ENCODE measurements at places on chromosomes 3 and 15. TPM values are rescaled to one million over a fixed set of nuclear protein-coding genes. Genes with fewer than 3 reads are reported as not detected.

The TTLL13 gene
- 2.2 TPM for total RNA-seq

The SPINK8 gene
- not detected for total RNA-seq

DNA sequence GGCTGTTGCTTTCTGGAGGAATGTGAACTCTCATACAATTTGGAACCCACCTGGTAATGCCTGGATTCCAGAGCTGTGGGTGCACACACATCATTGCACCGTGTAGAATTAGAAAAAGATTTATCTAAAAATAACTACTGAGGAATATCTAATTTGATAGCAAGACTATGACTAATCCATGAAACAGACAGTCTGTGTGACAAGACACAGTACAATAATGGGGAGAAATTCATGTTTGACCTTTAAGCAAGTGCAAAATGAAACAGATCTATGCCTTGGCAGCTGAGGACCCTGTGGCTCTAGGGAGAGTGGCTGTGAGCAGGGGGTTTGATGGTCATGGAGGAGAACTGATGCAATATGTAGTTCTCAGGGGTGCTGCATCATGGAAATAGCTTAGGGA lies 7.9 kb upstream of the DOCK3 start:
- DNase-seq = no peak

GRCh38 chr15:73918784-73919183 lies 7.5 kb upstream of the LOXL1 start:
- no peak for DNase-seq

The UBXN7 gene
- 60.8 TPM for total RNA-seq

GRCh38 chr15:63801171-63801570 lies 32.6 kb downstream of the HERC1 start:
- no peak for DNase-seq

DNA sequence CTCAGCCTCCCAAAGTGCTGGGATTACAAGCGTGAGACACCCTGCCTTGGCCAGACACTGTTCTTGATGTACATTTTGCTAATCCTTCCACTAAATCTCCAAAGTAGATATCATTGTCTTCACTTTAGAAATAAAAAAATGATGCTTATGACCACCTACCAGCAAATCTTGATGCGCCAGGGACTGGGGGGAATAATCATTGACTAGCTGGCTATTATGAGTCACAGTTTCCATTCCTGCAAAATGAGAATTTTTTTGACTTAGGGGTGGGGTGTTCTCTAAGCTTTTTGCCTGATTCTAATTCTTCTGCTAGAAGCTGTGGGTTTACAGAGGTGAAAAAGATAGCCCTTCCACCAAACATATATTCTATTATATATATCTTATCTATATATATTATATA lies 17.1 kb upstream of the RFC4 start:
- DNase-seq = no peak

DNA sequence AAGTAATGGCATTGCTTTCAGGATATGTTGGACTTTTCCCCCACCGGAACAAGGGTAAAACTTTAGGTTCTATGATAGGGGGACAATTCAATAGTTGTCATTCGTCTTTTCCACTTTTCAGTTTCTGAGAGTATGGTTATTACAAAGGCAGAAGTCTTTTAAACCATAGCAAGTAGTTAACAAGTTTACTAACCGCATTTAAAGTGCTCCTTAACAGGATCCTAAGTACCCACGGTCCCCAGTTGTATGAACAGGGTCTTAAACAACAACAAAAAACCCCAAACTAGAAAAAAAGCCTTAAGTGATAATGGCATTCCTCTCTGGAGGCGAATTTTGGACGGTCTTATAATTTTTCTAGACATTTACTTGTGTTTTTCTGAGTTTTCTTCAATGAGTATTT lies 831 bp downstream of the IFT57 start:
- DNase-seq = no peak

The GOLGA6L10 gene
- total RNA-seq = 1.4 TPM

DNA sequence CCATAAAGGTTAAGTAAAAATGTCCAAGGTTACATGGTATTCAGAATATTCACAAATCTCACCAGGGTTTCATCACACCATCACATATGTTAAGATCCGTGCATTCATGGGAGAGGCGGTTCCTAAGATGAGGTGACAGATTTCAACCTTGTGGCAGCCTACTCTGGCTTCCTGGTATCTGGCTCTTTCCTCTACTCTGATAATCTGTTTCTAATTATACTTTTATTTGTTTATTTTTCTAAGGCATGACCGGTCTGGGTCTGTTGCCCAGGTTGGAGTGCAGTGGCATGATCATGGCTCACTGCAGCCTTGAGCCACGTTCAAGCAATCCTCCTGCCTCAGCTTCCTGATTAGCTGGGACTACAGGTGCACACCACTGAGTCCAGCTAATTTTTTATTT lies 34.4 kb downstream of the RAF1 start:
- no peak for DNase-seq

GRCh38 chr15:96330064-96330449 lies 443 bp upstream of the NR2F2 start:
- DNase-seq = no peak

Measured in activated B cell treated with CpG ODN at 0.5 μM for 24 hours (primary cell).